Hematopoietic multipotent progenitor cell treated with erythropoietin and hydrocortisone succinate and interleukin-3 and kit ligand, for 4 days (in vitro differentiated cells): ENCODE measurements at places on chromosomes 16 and 17.

GRCh38 chr16:278863-279366 is 1.5 kb upstream of the ARHGDIG start:
- peak; percentile 97 for DNase-seq

DNA sequence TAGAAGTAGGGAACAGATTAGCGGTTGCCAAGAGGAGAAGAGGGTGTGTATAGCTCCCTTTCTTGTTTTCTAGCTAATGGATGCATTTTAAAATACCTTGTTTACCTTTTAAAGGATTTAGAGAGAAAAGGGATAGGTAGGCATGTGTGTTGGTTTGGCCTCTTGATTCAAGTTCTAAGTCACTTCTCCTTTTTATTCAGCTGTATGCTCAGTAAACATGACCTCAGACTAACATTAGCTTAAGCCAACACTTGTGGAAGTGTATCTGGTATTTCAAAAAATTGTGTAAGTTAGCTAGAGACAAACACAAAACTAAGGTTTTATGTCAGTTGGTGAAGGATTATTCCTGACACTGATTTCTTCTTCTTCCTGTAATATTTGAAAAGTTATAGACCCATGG is 204.1 kb upstream of the NOG start:
- peak; percentile 11 for DNase-seq

DNA sequence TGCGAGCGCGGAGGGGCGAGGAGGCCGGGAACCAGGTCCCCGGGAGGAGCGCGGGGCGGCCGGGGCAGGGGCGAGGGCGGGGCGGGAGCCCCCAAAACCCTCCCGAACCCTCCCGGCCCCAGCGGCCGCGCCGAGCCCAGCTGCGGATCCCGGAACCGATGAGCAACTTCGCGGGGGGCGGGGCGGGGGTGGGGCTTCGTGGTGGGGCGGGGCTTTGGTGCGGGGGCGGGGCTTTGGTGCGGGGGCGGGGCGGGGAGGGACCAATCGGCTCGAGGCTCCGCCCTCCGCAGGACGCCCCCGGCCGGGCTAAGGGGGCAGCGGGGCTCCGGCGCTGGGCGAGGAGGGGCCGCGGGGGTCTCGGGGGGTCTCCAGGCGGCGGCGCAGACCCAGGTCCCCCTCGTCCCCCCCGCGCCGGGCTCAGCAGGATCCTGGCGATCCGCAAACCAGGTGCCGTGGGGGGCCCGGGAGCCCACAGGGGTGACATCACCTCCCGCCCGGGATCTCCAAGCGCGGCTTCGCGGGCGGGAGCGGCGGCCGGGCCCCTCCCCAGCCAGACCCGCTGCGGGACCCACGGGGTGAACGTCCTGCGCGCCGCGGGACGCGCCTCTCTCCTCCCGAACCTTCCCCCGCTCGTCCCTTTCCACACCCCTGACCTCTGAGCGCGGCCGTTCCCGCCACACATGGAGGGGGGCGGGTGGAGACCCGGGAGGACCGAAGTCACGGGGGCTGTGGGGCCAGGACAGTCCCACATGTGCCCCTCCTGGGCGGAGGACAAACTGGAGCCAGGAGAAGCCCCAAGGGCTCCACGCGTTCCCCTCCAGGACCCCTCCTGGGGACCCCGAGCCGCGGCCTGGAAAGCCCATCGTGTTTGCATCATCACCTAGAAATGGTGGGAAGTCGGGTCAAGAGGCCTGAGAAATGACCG is at the start of gene ABR:
TSS of gene ABR (minus strand) at position 164 of the 925 bp plus-strand sequence. CDS start 254 bp downstream, outside the sequence.
- DNase-seq: peak; percentile 50

GRCh38 chr16:51540259-51540658 is 389.2 kb upstream of the SALL1 start:
- no peak for DNase-seq

DNA sequence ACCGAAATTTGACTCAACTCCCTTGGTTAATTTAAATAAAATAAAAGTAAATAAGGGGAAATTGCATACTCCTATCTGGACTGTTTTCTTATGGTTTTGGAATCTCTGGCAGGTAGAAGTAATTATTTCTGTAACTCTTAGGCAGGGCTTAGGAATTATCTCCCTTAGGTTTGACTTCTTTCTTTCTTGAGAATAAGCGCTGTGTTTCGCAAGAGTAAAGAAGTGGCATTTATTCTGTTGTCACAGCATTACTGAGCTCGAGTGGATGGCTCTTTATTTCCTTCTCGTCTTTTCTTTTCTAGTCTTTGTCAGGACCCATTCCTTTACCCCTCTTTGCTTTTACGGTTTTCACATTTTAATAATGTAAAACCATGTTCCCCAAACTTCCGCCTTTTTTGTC is 633.2 kb downstream of the WWOX start:
- DNase-seq: no peak

DNA sequence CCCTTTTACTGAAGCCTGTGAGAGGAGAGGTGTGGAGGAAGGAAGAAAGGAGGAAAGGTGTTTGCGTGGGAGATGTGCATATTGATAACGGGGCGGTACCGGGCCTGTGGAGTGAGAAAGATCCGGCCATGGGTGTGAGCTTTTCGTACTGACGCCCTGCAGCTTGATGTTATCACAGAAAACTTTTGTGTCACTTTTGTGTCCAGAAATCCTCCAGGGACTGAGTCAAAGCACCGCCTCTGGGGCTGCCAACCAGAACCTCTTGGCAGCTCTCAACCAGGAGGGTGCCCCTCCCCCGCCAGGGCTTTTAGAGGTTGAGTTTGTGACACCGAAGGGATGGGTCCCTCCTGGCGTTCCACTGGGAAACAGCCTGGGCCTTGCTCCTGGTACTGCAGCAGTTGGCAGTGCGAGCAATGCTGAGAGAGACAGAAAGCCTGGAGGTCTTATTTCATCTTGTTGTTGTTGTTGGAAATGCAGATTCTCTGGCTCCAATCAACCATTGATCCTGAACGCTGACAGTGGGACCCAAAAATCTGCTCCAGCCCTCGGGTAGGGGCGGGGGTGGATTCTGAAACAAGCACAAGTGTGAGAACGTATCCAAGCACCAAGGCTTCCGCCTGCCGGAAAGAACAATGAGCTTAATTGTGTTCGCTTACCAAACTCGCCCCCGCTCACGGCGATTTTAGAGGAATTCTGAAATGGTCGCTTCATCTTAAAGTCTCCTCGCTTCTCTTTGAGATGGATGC is 65.0 kb downstream of the CRISPLD2 start:
- no peak for DNase-seq

GRCh38 chr17:56834380-56835263 is 671 bp downstream of the DGKE start:
- DNase-seq: peak; percentile 82

GRCh38 chr16:3471518-3472176 is 23.6 kb downstream of the C16orf90 start:
- DNase-seq: no peak

- DNase-seq: peak; percentile 79
Measured at GRCh38 chr17:34400301-34400931, 37.4 kb upstream of the CCL1 start.

GRCh38 chr17:38579934-38580333 is 25.8 kb downstream of the SRCIN1 start:
- DNase-seq: peak; percentile 71

GRCh38 chr17:29225396-29225795 is 21.3 kb upstream of the CRYBA1 start:
- no peak for DNase-seq
